ENCODE measurements at places on chromosomes 1 and 21. TPM values are rescaled to one million over a fixed set of nuclear protein-coding genes. Genes with fewer than 3 reads are reported as not detected.

CFHR3 gene
- not detected for total RNA-seq

OPTC gene
- not detected for total RNA-seq

C21orf91 gene
- total RNA-seq: 21.3 TPM

DNA sequence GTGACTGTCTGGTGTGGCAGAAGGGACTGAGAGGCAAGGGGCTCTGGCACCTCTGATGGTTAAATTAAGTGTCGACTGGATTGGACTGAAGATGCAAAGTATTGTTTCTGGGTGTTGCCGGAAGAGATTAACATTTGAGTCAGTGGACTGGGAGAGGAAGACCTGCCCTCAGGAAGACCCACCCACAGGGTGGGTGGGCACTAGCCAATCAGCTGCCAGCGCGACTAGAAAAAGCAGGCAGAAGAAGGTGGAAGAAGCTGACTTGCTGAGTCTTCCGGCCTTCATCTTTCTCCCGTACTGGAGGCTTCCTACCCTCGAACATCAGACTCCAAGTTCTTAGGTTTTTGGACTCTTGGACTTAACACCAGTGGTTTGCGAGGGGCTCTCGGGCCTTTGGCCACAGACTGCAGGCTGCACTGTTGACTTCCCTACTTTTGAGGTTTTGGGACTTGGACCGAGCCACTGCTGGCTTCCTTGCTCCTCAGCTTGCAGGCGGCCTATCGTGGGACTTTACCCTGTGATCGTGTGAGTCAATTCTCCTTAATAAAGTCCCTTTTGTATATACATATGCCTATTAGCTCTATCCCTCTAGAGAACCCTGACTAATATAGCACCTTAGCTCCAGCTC, 79.6 kb downstream of the KAZN start:
- peak; percentile 43 for DNase-seq

GRCh38 chr1:1387098-1388077, 11.7 kb downstream of the CCNL2 start:
- no peak for DNase-seq

GRCh38 chr1:188584119-188584518, 1755.4 kb downstream of the PLA2G4A start:
- no peak for DNase-seq

All from cardiac septum (tissue), 1 donor.